ENCODE measurements at places on chromosomes 5 and 9.

- no peak for DNase-seq
Observed at GRCh38 chr9:2234371-2234893, 219.3 kb downstream of the SMARCA2 start.

DNA sequence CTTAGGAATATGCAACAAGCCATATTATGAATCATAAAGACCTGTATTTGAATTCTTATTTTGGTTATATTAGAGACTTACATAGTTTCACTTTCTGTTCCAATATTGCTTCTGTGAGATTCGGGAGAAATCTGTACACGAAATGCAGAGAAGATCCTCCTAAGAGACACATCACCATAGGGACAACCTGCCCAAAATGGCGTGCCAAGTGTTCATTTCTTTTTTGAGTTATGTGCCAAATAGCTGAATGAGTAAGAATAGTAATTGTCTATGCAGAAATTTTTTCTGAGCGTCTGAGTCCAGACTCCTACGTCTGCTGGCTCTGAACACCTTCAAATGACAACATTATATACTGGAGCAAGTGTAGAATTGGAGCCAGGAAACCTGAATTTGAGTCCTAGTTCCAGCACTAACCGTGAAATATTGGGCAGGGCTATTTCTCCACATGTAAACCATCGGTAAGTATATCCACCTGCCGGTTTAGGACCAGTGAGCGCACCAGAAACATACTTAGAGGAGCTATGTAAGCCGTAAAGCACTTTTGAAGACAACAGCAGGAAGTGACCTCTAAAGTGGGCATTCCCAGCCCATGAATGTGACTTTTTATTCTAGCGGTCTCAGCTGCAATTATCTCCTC is 163.9 kb upstream of the DMRT1 start:
- DNase-seq = no peak

GRCh38 chr9:120736881-120737280 is 22.6 kb upstream of the MEGF9 start:
- no peak for DNase-seq

DNA sequence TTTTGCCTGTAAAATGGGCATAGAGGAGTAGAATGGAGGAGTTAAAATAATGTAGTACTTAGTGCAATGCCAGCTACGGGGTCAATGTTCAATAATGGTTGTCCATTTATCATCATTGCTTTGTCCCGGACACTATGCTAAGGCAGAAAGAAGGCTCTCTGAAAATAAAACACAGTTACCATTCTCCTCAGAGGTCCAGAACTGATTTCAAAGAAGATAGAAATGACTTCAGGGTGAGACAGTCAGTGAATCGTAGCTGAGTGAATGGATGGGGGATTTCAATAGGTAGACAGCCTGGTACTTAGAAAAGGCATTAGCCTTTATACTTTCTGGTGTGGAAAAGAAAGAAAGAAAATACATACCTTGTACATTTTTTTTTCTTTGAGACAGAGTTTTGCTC is 1.2 kb upstream of the AK3 start:
- no peak for DNase-seq

DNA sequence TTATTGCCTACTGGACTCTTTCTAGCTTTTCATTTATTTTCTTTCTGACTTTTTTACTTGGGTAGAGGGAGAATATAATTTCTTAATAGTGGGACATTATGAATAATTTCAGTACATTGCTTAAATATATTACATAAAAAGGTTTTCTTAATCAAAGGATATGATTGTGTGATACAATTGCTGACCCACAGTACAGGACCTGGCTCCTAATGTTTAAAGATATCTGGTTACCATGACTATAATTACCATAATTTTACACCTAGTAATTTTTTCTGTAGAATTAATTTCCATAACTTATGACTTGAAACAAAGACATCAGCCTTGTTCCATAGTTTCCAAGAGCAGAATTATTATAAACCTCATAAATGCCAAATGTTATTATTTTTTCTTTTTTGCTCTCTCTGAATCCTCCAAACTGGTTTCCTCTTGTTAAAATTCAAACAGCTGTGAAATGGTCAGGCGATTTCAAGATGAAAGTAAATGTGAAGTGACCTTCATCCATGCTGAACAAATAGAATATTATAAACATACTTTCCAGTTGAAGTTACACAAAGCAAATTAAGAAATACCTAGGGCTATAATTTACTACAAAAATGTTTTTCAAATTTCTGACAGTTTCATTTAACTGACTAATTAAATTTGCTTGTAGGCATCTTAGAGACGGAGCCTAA is 301.2 kb upstream of the TYRP1 start:
- no peak for DNase-seq

GRCh38 chr9:20092561-20092960 is 303.7 kb upstream of the SLC24A2 start:
- no peak for DNase-seq

DNA sequence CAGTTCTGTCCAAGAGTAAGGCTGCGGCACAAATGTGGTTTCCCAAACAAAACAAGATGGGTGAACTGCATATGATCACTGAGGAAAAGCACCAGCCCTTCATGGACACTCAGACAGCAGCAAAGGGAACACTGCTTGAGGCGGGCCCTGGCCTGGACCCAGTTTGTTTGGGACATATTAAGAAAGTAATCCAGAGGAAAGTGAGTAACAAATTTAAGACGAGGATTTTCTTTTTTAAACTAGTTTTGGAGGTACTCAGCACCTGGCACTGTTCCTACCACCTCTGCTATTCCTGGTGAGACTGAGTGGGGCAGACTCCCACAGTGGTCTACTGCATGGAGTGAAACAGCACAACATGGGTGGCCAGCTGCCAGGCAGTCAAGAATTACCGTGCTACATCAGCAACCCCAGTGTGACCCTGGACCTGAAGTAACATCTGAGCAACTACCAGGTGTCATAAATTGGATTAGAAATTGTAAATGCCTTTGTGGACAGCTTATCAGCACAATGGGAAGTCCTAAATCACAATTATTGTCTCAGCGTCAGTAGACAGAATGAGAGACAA is 28.5 kb downstream of the P4HA2 start:
- no peak for DNase-seq

- no peak for DNase-seq
Observed at GRCh38 chr5:39780347-39780746, 355.6 kb upstream of the DAB2 start.

DNA sequence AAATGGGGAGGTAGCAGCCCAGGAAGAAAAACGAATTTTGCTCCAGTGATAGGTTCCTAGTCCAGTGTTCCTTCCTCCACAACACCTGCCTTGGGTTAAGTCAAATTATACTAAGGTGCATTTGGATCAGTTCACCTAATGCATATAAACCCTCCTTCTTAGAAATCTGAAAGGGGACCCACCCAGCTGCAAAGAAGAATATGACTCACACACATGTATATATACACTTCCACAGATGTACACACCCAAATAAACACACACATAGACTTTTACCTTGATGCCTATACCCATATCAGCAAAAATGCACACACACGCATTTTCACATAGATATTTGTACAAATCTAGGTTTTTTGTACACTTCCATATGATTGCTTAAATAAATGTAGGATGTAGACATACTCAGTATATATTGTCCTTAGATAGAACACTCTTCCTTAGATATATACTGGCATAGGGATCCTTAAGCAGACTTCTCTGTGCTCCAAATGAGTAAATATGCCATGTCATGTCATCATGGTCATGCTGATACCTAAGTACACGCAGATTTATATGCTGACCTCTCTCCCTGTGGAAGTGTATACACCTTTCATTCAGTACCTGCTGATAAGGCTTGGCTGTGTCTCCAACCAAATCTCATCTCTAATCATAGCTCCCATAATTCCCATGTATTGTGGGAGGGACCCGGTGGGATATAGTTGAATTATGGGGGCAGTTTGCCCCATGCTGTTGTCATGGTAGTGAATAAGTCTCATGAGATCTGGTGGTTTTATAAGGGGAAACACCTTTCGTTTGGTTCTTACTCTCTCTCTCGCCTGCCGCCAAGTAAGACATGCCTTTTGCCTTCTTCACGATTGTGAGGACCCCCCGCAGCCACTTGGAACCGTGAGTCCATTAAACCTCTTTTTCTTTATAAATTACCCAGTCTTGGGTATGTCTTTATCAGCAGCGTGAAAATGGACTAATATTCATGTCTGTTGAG is 10.2 kb downstream of the ADRB2 start:
- DNase-seq = no peak

DNA sequence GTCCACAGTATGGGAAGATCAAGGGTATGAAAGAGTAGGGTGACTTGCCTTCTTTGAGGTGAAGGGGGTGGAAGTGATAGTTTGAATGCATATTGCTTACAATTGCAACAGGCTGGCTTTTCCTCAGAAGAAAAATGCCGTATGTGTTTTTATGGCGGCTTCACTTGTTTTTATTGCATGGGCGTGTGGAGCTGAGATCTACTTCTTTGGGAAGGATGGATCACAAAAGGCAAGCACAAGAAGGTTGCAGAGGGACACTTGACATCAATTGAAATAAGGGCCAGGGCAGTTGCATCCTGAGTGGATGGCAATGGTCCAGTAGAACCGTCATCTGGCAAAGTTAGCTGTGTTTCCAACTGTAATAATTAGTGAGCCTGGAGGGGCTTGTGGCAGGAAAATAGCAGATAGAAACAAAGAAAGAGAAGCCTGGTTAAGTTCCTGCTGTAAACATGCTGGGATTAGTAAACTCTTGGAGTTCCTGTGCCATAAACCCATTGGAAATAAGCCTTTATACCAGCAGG is 138.4 kb downstream of the NTRK2 start:
- no peak for DNase-seq

GRCh38 chr9:73049280-73049679 is 96.4 kb upstream of the ALDH1A1 start:
- no peak for DNase-seq

- no peak for DNase-seq
Observed at GRCh38 chr5:143683459-143683858, 128.5 kb upstream of the HMHB1 start.

GRCh38 chr9:27088981-27089380 is 20.0 kb upstream of the TEK start:
- DNase-seq = no peak

DNA sequence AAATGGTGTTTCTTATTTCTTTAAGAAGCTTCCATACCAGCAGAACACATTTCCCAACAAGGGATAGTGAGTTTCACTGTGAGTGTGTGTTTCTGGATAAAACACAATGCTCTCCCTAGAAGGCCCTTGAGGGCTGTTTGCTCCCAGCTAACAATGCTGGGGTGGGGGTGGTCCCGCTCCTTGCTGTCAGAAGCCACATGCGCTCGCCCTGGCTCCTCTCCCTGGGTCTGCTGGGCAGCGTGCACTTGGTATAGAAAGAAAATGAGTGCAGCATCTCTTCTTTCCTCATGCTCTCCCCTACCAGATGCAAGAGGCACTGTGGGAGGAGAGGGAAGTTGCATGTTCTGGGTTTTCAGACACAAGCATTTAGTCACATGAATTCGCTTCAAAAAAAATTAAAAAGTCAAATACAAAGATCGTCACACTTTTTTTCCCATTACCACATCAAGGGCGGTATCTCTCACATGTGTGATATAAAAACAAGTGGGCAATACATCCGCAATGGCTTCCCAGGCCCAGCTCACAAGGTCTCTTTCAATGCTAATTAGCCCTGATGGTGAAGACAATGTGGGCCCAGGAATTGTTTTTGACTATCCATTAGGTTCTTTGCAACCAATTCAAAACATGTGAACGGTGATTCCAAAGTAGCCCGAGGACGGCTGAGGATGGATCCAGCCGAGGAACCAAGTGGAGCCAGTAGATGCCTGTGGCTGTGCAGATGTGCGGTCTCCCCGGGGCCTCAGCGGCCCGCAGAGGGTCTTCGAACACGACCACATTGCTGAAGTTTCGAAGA is 603.6 kb downstream of the IRX1 start:
- DNase-seq = no peak

DNA sequence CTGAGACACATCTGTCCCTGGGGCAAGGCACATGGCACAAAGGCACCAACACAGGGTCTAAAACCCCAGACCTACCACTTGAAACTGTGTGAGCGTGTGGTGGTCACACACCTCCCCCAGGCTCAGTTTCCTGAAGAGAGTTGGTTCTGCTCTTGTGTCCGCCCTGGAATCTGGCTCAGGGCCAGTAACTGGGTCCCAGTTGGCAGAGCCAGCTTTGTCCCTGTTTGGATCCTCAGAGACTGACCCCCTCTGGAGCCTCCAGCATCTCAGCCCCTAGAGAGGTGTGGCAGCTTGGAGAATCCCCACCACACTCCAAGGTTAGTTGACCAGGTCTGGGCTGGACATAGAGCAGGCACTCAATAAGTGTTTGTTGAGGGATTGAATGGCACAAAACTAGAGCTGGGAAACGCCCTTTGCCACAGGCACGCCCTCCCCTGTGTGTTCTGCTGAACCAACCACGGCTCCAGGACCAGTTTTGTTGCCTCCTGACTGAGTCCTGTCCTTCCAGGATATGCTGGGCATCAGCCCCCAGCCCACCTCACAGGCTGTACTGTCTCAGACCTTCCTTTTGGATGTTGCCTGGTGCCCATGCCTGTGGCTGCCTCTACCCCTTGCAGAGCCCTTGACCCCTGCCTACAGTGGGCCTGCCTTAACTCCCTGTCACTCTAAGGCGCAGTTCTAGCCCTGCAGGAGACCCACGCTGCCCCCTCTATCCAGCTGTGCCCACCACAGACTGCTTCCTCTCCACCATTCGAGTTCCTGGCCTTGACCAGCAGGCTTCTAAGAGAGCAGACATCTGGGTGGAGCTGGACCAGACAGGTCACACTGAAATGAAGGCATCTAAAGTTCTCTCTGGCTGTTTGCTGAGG is 3.8 kb upstream of the PDLIM4 start:
- DNase-seq = no peak

DNA sequence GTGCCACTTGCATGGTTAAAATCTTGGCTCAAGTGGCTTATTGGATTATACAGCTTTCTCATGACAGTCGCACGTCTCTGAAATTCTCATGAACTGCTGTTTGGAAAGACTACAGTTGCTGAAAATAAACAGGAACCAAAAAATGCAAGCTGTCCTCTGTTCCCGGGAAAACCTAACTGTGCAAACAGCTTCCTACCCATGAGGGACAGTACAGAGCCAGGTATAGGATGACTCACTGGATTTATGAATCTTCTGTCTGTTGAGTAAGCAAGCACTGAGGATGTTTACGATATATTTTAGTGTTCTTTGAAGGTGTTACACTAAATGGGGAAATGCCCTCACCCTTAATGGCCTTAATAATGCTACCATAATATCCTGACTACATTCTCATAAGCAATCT is 380.3 kb upstream of the TNC start:
- DNase-seq = no peak

DNA sequence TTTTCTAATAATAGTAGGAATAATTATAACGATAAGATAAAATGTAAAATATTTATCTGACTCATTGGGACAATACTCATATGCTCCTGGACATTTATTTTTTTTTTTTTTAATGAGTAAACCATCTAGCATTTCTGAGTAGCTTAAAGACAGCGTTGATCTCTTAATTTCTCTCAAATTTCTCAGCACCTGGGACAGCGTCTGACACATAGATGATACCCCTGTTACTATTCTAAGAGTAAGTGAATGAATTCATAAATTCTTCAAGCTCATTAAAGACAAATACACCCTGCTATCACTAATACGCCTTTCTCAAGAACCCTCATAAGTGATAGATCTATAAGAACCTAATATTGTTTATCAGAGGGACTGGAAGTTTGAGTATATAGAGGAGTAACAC is 12.0 kb upstream of the HTR4 start:
- no peak for DNase-seq

- DNase-seq = no peak
Observed at GRCh38 chr5:35838370-35839042, 18.2 kb upstream of the IL7R start.

GRCh38 chr9:89008055-89008743 is 16.9 kb downstream of the S1PR3 start:
- DNase-seq = no peak

- DNase-seq = no peak
Observed at GRCh38 chr9:6880626-6881025, 122.9 kb downstream of the KDM4C start.
